ENCODE measurements at places on chromosomes 11 and 22.

- no peak for DNase-seq
Observed at GRCh38 chr11:34493468-34493867, 20.1 kb downstream of the ELF5 start.

DNA sequence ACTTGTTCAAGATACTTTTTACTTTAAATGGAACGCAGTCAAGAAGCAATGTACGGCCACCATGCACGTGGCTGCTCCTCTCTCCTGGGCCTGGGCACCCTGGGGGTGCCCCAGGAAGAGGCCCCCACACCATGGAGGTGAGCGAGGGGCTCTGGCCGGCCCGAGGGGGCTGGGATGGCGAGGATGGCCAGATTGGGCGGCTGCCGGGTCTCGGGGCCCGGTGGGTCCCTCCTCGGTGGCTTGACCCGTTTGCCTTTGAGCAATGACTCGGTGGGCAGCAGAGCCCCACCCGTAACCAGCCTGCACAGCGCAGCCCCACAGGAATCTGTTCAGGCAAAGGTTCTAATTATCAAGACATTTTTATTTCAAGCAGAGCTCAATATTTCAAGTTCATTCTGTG lies 167.4 kb downstream of the BRD1 start:
- DNase-seq, result peak; percentile 1

DNA sequence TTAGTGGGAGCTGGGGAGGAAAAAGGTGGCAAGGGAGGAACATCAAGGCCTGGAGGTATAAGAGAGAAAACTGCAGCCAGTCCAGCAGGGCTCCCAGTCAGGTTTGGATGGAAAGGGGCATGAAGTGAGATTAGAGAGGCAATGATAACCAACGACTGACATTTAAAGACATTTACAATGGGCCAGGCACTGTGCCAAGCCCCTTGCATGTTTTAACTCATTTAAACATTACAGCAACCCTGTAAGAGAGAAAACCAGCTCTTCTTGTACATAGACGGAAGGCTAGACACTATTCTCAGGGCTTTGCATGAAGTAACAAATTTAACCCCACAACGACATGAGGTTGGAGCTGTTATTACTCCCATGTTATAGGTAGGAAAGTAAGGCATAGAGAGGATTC lies 32.1 kb upstream of the PAK1 start:
- no peak for DNase-seq

GRCh38 chr11:74694136-74694930 lies 36.9 kb downstream of the CHRDL2 start:
- DNase-seq, result no peak

DNA sequence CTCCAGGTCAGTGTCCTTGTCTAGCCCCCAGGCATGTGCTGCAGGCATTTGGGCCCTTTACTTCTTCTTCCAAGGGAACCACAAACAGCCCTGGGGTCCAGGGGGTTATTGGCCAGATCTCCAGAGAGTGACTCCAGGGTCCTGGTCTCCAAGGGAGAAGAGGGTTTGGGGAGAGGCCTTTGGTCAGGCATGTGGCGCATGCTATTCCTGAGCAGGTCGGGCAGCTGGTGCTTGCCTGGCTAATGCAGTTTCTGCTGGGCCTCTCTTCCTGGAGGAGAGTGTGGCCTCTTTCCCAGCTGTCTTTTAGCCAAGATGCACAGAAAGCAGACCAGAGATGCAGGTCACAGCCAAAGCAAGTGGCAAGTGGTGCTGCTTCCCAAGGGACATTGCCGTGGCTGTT lies 3.8 kb upstream of the RFPL2 start:
- DNase-seq, result no peak

DNA sequence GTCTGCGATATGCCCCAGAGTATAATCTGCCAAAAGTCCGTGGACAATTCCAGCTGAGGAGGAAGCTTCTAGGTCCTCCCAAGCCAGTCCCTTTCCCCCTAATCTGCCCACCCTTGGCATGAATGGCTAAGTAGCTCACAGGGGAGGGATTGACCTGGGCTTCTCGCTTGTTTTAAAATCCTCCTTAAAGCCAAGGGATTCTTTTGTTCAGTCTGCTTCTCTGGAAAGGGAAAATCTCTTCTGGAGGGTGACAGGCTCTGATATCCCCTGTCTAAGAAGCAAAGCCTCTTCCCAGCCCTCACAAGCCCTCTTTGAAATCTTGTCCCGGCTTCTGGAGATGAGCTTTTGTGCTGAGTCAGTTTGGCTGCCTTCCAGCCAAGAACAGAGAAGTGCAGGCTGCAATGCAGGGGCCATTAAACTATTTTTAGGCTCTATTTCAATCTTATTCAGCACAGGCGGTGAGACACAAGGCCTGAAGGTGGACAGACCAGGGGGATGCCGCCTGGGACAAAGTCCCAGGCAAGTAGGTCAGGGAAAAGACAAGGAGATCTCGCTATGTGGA lies 23.9 kb downstream of the NEFH start:
- no peak for DNase-seq

DNA sequence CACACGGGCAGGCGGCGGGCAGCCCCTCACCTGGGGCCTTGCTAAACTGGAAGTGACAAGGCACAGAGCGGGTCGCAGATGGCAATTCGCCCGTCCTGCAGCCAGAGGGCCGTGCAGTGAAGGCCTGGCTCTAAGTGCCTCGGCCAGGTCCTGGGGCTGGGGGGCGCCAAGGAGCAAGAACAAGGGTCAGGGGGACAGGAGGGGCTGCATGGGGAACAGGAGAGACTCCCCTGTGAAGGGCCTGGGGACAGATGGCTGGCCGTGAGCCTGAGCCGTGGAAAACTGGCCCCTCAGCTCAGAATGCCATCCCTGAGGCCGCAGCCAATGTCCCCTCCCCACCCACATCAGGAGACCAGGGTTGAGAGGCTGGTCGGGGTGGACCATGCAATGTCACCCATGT lies 60.0 kb downstream of the RTL6 start:
- DNase-seq, result no peak

DNA sequence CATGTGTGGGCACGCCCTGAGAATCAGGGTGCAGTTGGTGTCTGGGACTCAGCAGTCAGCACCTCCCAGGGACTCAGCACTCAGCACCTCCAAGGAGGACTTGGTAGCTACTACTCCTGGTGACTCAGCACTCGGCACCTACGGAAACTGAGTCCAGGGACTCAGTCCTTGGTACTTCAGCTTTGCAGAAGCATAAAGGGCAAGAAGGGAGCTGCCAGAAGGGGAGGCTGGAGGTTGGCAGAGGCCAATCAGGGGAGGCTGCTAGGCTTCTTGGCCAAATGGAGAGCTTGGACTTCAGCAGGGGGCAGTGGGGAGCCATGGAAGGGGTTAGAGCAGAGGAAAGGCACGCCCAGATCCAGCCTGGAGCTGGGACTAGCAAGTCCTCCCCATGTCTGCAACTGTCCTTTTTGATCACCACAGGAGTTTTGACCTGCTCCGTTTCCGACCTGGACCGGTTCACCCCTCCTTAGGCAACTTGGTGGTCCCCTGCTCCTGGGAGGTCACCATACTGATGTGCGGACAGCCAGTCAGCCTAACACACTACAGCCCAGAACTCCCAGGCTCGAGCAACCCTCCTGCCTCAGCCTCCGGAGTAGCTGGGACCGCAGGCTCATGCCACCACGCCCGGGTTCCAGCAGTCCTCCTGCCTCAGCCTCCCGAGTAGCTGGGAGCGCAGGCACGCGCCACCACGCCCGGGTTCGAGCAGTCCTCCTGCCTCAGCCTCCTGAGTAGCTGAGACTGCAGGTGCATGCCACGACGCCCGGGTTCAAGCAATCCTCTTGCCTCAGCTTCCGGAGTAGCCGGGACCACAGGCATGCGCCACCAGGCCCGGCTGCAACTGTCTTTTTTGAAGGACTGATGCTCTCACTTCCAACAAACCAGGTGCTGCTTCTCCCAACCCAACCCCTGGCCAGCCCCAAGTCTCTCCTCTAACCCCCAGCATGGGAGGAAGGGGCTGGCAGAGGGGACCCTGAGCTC lies 1.5 kb downstream of the ANO9 start:
- no peak for DNase-seq

DNA sequence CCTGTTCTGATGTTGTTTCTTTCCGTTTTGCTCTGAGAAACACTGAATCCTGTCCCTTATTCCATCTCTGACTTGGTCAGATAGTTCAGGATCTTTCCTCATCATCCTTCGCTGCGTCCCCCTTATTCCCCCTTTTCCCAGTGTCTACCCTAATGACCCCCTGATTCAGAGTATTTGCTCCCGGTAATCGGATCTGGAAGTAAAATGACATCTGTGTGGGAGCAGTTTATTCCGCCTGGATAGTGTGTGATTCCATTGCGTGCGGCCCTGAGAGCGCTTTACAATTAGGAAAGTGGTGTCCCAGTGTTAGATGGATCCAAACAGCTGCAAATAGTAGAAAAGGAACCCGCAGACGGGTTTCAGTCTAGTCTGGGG lies 606 bp downstream of the DRG1 start:
- DNase-seq, result no peak

DNA sequence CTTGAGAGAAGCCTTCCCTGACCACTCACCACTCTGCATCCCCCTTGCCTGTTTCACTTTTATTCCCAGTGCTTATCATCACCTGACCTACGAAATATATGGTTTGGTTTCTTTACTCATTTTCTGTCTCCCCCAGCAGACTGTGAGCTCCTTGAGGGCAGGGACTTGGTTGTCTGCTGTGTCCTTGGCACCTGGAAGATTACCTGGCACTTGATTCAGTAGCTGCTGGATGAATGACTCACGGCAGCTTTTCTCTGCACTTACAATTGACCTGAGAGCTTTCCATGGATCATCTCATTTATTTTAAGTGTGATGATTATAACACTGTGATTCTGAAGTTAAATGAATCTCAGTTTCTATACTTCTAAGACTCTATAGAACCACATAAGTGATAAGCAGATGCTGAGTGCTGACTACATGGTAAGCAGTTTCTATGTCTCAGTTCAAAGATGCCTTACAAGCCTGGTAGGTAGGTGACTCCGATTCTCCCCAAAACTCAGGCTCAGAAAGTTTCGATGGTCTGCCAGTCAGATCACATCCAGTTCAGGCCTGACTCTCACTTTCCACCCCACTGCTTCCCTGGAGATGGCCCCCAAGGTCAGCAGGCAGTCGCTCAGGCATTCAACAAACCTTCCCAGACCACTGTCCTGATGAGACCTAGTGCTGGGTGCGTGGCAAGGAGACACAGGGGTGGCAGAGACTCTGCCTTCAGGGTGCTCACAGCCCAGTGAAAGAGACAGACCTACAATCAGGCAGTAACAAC lies 11.6 kb downstream of the IL2RB start:
- DNase-seq, result peak; percentile 58

- no peak for DNase-seq
Observed at GRCh38 chr11:74815966-74816365, 67.3 kb downstream of the RNF169 start.

- no peak for DNase-seq
Observed at GRCh38 chr22:50153056-50153755, 17.3 kb upstream of the PANX2 start.

- DNase-seq, result peak; percentile 52
Observed at GRCh38 chr11:129639300-129639699, 176.3 kb upstream of the TMEM45B start.

DNA sequence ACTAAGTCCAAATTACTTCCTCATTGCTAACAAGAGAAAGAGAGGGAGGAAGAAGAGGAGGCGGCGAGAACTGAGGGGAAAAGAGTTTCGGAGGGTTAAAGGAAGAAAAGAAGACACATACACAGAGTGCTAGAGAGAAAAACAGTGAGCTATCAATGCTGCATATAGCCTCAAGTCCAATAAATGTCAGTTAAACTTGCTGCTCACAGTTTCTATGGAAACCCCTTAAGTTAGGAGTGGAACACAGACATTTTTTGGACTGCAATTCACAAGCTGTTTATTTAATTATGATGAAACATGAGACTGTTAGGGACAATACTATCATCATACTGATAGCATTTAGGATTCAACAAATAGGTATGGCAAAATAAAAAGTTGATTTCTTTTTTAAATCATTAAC lies 1320.4 kb downstream of the LRRC4C start:
- DNase-seq, result no peak

- no peak for DNase-seq
Observed at GRCh38 chr22:42745118-42745517, 24.4 kb upstream of the A4GALT start.

DNA sequence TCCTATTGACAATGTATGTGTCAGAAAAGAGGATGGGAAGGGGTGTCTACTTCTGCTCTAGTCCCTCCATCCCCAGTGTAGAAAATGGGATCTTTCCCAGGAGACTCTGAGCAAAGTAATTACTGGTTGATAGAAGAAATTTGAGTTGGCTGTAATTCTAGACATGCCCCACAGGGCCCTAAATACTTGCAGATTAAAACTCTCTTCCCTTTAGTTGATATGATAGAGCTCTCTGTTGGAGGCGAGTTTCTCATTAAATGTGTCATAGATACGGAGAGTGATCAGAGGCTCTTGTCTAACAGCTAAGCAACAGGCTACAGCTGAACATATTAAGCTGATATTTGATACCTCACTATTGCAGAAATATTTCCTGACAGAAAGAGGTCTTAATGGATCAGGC lies 32.9 kb downstream of the OR52E1 start:
- no peak for DNase-seq

- DNase-seq, result no peak
Observed at GRCh38 chr11:122697636-122698167, 42.2 kb downstream of the UBASH3B start.

Measured in stimulated activated CD4-positive, alpha-beta T cell treated with anti-CD3 and anti-CD28 coated beads, Interleukin-4, amount 100 ng/mL, for 24 hours (primary cell).